Skin of body (tissue), 3 donors: ENCODE measurements at places on chromosomes 7 and 10. TPM values are rescaled to one million over a fixed set of nuclear protein-coding genes. Genes with fewer than 3 reads are reported as not detected.

The OR9A2 gene
- total RNA-seq: 0.20 TPM

The PNLIPRP1 gene
- total RNA-seq: not detected

The NKX1-2 gene
- total RNA-seq: 0.20 TPM

The MARVELD1 gene
- 17.3 TPM for total RNA-seq

The STEAP1B gene
- 2.0 TPM for total RNA-seq

The OR6B1 gene
- not detected for total RNA-seq
